ELR (cell line): ENCODE measurements at places on chromosomes 3 and 15.

- no peak for DNase-seq
These were observed 7.5 kb downstream of the TAFA4 start for GRCh38 chr3:68924897-68925296.

- no peak for DNase-seq
These were observed 156.7 kb upstream of the EPHA6 start for GRCh38 chr3:96657710-96658109.

DNA sequence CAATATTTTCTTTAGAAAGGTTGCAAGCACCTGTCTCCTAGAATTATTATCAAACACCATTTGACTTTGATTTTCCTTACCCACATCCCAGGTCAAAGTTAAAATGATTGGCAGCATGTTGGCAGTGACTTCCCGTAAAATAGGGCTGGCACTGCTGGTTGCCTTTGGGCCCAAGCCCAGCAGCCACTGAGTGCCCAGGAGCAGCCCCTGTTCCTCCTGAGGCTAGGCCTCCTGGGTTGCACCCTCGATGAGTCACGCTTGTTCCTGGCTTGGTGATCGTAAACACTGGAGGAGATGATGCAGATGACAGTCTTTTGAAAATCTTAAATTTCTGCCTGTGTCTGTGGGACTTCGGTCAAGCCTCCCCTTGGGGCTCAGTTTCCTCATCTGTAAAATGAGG, 290.0 kb downstream of the TLE3 start:
- peak; percentile 58 for DNase-seq

DNA sequence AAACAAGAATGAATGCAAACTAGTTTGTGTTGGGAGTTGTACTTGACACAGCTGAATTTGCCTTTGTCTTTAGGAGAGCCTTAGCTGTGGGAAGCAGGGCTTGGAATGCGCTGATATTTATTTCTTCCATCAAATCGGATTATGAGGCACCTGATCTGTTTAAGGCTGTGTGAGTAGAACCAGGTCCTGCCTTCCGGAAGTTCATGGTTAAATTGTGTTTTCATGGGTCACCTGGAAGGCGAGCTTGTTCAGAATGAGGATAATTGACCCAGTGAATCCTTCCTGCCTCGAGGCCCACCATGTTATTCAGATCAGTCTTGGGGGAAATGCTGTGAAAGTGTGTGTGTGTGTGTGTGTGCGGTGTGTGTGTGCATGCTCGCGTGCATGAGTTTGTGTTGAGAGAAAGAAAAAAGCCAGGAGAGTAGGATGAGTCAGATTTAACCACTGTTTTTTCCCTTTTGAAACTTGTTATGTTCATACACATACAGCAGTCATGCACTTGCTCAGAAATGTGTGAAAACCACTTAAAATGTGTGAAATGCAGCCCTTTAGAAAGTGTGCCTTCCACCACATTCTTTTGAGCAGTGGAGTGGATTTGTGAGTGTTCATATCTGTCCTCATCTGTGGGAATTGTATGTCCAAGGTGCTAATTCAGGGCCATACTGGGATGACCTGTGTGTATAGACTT, 36.7 kb downstream of the SMAD3 start:
- peak; percentile 78 for DNase-seq

DNA sequence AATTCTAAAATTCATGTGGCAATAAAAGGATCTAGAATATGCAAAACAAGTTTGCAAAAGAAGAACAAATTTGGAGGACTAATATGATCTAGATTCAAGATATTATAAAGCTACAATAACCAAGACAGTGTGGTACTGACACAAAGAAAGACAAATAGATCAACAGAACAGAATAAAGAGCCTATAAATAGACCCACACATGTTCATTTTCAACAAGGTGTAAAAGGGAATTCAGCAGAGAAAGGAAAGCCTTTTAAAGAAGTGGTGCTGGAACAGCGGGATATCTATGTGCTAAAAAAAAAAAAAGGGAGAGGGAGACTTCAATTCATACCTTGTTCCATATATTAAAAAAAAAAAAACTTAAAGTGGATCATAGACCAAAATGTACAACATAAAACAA, 149.0 kb downstream of the WDR76 start:
- no peak for DNase-seq

DNA sequence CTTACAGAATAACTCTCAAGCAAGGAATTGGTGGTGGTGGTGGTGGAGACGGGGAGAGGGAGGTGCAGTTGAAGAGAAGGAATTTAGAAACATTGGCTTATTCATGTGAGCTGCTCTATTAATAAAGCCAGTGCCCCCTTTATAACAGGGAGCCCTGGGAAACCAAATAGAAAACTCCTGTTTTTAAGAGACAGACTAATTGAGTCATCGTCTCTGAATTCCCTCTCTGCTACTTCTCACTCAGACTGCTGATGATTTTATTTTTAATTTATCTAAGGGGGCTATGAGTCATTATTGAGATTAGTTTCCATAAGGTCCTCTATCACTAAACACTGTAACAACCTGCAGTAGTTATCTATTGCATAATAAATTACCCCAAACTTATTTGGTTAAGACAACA, 145.9 kb upstream of the GALNT15 start:
- DNase-seq: peak; percentile 60

DNA sequence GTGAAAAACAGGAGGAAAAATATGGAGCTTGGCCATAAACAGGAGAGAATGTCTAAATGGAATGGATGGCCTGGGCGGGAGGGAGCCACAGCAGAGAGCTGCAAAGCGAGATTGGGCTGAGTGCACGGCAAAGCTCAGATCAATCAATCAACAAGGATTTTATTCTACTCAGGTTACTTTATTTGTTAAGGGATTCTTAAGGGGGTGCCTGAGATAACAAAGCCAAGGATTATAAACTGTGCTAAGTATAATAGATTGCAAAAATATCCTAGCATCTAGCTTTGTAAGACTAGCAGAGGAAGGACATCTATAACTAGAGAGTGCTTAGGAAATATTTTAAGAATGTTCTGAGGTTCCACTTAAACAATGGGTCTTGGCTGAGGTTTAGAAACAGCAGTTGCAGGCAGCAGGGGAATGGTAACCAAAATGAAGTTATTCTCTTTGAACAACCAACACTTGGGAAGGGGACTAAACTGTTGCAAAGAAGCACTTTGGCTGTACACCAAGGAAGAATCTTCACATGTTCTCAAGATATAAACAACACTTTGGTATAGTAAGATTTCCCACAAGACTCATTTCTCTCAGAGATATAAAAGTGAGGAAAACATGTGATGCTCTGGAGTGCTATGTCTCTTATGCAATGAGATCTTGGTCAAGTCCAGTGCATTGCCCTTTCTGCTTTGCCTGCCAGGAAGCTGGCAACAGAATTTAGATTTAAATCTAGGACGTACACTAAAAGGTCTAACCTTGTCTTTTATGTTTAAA, 35.5 kb downstream of the TMEM212 start:
- no peak for DNase-seq

DNA sequence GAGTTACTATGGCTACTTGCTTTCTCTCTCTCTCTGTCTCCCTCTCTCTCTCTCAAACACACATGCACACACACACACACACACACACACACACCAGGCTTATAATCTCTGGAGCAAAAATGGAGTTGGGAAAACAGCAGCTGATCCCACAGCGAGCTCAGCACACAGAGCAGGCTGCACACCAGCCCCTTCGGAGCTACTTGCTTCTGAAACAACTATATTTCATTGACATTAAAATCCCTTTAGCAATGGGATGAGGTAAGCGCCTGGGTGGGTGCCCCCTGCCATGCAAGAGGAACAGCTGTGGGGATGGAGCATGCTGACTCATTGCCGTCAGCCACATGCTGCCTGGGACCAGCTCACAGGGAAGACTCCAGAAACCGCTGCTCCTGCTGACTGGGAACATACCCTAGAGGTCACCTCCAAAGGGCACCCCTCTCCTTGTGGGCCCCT, 45.7 kb downstream of the B3GNT5 start:
- peak; percentile 89 for DNase-seq

- no peak for DNase-seq
These were observed 79.9 kb downstream of the NR2F2 start for GRCh38 chr15:96410175-96411055.

DNA sequence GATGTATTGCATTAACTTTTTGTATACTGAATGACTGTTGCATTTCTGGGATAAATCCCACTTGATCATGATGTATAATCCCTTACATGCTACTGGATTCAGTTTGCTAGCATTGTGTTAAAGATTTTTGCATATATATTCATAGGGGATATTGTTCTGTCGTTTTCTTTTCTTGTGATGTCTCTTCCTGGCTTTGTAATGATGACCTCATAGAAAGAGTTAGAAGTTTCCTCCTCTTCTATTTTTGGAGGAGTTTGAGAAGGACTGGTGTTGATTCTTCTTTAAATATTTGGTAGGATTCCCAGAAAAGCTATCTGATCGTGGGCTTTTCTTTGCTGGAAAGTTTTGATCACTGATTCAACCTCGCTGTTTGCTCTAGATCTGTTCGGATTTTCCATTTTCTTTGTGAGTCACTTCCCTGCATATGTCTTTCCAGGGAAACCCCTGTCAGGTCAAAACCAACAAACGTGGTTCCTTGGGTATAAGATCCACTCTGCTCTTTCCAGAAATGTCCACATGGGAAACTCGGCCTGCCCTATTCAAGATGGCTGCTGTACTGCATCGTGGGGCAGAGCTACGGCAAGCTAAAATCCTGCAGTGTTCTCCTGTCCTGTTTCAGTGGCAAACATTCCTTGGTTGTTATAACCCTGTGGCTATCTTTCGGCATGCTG, 120.4 kb downstream of the GABRG3 start:
- DNase-seq: no peak

- peak; percentile 66 for DNase-seq
These were observed 3.7 kb upstream of the CPA3 start for GRCh38 chr3:148861277-148861869.

- no peak for DNase-seq
These were observed 106.1 kb upstream of the RGMA start for GRCh38 chr15:93195109-93195508.

GRCh38 chr3:69143612-69144011, 21.2 kb upstream of the LMOD3 start:
- peak; percentile 21 for DNase-seq

DNA sequence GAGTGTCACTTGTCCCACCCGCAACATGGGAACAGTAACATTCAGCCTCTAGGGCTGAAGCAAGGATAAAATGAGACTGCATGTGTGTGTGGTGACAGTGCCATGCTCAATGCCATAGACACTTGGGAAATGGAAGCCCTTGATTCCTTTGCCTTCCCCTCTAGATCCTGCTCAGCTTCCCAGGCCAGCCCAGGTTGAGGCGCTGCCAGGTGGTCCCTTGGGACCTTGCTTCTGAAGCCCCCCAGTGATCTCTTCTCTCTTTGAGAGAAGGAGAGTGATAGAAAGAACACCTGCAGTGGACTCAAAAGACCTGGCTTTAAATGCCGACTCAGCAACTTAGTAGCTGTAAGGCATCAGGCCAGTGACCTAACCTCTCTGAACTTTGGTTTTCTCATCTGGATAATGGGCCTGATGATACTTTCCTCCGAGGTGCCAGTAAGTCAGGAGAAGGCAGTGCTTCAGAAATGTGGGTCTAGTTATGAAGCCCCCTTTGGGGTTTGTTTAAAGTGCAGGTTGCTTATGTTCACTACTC, 144.5 kb downstream of the RPLP1 start:
- no peak for DNase-seq

DNA sequence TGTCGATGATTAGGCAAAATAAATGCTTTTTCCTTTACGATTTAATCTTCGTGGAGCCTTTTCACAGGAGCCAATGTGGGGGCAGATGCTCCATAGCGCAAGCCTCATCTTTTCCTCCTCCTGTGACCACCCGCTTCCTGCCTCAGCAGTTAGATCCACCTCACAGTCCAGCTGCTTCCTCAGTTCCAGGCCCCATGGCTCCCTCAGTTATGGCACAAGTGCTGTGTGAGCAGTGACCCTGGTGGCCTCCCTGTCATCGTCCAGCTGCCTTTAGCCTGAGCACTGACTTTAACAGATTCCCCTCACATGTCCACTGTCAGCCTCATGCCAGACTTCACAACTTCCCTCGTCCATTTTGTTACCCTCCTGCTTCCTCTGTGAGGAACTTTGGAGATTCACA, 424.6 kb upstream of the GBE1 start:
- no peak for DNase-seq

- no peak for DNase-seq
These were observed 346.8 kb upstream of the EPHA6 start for GRCh38 chr3:96467639-96468038.

GRCh38 chr3:152283492-152284381, 15.0 kb downstream of the MBNL1 start:
- no peak for DNase-seq

DNA sequence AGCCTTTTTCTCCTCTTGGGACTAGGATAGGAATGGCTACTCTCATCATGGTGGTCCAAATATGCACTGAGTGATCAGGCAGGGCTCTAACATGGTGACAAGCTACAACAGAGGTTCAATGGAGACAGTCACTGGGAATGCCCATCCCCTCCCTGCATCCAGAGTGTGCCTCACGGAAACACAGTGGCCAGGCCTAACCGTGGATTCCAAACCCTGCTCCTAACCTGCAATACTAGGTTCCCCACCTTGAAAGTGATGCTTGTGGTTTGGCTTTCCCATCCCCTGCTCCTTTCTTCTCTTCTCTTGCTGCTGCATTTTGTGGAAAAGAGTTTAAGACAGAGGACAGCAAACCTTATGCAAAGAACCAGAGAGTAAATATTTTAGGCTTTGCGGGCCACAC, 75.0 kb upstream of the ABHD17C start:
- DNase-seq: no peak

DNA sequence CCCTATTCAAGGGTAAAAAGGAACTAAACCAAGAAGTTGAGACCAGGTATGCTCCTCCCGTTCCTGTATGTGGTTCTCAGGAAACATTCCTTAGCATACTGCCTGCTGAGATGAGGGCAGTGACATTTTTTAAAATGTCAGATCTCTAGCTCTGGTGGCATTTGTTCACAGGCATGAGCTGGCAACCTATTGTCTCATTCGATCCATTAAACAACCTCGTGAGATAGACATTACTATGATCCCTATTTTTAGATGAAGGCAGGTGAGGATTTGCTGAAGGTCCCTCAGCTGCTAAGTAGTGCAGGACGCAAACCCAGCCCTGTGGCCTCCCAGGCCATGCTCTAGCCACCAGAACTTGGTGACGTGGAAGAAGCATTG, 74.9 kb downstream of the SIDT1 start:
- no peak for DNase-seq

- no peak for DNase-seq
These were observed 13.6 kb downstream of the ACKR2 start for GRCh38 chr3:42822828-42823227.

DNA sequence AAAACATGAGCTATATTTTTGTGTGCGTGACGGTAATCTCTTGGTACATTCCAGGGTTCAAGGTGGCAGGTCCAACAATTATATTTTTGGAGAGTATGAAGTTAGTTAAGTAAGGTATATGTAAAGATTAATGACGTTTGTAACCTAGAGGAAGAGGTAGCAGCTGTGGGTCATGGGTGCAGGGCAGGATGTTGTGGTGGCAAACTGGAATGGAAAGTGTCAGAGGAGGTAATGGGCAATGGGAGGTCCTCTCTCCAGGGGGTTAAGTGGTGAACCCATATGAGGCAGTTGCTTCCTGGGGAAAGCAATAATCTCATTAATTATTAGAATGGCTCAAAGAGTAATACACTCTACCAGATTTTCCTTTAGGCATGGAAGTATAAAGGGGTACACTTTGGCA, 1.0 kb upstream of the CD200R1L start:
- no peak for DNase-seq
